ENCODE measurements at places on chromosomes 3 and 15.
A peak's percentile ranks its signal among the peaks of the same experiment; 100 is the strongest.

GRCh38 chr3:119062892-119063291 is 28.2 kb upstream of the IGSF11 start:
- DNase-seq = no peak

DNA sequence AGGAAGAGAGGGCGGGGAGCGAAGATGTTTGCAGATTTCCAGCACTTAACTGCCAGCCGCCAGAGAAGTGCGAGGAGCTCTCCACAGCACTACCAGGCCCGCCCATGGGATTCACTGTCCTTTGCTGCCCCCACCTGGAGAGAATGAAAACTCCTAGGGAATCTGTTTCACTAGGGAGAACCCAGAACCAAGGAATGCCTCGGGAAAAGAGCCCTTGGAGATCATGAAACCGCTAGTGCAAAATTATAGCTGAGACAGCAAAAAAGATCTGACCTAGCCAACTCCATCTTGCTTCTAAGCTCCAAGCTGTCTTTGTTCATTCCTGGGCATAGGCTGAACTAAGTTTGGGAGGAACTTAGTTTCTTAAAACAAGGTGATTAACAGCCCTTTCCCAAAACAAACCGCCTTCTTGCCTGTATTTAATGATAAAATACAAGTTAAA is 82.6 kb upstream of the GCNT3 start:
- peak; percentile 92 for DNase-seq

DNA sequence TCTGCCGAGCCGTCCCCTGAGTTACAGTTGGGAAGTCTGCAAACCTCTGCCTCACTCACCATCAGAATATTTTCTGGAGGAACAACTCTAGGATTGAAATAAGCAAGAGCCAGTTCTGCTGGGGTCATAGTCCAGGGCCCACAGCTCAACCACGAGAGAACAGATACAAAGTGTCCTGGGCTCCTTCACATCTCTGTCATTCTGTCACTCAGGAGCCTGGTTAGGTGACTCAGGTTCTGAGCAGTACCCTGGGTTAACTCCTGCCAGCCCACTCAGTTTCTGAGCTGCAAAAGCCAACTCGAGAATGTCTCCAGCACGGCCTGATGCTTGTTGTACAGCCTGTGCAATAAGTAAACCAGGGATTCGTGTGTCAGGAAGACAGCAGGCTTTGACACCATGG is 155.7 kb downstream of the SLCO3A1 start:
- DNase-seq = no peak

GRCh38 chr15:57680021-57680420 is 26.5 kb upstream of the POLR2M start:
- DNase-seq = peak; percentile 87

DNA sequence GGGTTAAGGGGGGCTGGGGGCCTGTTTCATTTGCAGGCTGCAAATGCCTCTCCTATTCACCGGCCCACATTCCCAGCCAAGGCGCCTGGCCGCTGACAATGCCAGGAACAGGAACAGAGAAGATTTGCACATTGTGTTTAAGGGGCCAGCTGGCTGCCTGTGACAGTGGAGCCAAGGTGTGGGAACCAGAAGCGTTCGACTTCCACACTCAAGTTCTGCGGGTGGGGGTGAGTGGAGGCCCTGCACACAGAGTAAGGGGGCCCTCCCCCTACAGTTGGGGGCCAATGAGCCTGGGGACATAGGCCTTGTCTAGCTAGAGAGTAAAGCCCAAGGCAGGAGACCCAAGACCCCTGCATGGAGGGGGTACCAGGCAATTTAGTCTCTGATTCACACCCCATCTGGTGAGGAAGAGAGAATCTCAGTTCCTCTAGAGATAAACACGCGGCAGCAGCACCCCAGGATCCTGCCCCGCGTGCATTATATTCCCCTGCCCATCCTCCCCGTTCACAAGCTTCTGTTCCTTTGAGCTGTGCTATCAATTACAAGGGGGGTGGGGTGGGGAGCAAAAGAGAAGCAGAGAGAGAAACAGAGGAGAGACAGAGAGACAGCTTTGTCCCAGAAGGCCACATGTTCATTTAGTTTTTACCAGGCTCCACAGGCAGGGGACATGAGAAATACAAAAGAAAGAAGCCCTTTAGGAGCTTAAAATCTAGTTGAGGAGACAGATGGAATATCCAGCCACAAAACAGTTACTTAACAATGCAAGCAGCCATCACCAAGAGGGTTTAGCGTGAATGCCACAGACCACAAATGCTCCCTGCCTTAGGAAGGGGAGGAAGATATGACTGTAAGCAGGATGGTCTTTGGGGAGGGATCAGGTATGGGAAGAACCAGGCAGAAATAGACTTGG is 9.2 kb downstream of the IGDCC3 start:
- DNase-seq = no peak

DNA sequence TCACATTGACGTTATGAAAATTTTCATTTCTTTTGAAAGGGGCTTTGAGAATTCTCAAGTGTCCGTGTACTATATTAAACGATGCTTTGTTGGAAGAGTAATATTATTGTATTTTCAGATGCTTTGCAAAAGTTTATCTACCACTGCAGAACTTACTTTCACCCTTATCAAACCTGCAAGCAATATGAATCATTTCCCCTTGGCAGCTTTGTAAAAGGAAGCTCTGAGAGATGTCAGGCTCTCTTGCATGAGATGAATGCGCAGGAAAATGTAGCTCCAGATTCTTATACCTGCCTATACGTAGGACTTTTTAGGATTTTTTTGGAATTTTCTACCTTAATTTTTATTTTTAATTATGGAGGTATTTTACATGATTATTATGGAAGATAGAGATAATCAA is 34.5 kb downstream of the GPD1L start:
- DNase-seq = no peak

DNA sequence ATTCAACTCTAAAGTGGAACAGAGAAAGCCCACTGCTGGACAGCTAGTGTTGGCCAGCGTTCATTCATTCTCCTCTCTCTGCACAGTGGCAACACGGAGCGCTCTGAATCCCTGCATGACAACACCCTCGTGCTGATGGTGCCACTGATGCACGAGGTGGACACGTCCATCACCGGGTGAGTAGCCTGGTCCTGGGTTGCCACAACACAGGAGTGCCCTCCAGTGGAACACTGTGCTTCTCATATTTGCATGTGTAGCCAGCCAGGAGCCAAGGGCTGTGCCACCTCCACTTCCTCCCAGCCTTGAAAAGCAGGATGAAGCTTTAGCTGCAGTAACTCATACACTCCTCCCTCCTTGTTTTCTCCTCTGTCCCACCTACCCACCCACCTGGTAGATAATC is 120.0 kb upstream of the CTDSPL start:
- DNase-seq = peak; percentile 19

- DNase-seq = peak; percentile 71
These were observed 517.1 kb upstream of the CCDC54 start for GRCh38 chr3:106860182-106860581.

- no peak for DNase-seq
These were observed 157.4 kb upstream of the NPHP3 start for GRCh38 chr3:132879656-132880055.

- no peak for DNase-seq
These were observed 29.1 kb upstream of the IREB2 start for GRCh38 chr15:78408961-78409360.
